ENCODE measurements at places on chromosomes 4 and X.

GRCh38 chr4:176545872-176546271 lies 226.1 kb downstream of the SPCS3 start:
- no peak for DNase-seq

DNA sequence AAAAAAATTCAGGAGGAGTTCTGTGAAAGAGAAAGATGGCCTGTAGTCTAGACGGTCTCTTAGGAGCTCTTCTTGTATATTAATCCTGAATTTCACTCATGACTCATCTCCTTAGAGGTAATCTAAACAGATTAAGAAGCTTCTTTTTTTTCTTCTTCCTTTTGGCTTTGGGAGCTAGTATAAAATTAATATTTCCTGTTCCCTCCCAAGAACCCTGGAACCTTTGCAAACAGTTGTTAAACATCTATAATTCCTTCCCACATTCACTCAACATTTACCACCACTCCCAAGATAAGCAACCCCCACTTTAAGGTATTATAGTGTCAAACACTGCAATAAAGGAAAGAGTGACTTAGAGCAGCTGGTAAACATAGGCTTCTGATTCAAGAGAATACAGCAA lies 146.4 kb upstream of the EDNRA start:
- DNase-seq: no peak

DNA sequence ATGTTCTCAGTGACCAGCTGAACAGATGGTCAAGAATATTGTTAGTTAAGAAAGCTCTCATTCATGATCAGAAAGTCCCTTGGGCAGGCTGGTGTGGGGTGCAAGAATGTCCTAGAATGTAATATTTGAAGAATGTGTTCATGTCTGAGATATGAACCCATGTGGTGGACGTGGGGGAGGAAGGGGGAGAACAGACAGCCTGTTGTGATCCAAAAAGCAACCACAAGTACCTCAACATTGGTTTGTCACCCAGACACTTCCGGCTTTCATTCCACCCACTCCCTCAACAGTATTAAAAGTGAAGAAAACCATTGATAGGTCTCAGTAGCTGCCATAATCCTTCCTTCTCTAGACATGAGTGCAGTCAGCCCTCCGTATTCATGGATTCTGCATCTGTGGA lies 82.2 kb downstream of the MAML3 start:
- DNase-seq: peak; percentile 89

GRCh38 chrX:100615005-100615404 lies 21.6 kb downstream of the TSPAN6 start:
- DNase-seq: no peak

GRCh38 chr4:173507471-173508385 lies 22.3 kb downstream of the HAND2 start:
- DNase-seq: no peak

Data from AG04449 (cell line).